ENCODE measurements at places on chromosomes 7 and 10.

- no peak for DNase-seq
Observed at GRCh38 chr7:151129960-151130591, 37.4 kb downstream of the GBX1 start.

GRCh38 chr10:16483241-16483917, 38.3 kb downstream of the C1QL3 start:
- DNase-seq = no peak

DNA sequence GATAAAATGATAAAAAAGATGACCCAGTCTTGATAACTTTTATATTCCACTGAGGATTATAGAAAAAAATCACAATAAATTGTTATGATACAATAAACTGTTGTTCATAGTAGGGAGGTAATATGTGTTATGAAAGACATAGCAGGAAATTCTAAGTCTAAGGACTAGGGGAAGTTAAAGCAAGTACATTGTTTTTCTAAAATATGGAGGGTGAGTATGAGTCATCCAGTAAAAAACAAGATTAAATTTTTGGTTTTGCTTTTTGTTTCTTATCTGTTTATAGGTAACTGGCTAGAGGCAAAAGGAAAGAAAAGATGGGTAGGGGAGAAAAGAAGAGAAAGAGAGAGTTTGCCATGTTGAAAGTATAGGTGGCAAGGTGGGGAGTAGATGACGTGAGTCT, 188.4 kb downstream of the POLR1F start:
- no peak for DNase-seq

- DNase-seq = no peak
Observed at GRCh38 chr7:71303566-71303965, 171.6 kb downstream of the GALNT17 start.

DNA sequence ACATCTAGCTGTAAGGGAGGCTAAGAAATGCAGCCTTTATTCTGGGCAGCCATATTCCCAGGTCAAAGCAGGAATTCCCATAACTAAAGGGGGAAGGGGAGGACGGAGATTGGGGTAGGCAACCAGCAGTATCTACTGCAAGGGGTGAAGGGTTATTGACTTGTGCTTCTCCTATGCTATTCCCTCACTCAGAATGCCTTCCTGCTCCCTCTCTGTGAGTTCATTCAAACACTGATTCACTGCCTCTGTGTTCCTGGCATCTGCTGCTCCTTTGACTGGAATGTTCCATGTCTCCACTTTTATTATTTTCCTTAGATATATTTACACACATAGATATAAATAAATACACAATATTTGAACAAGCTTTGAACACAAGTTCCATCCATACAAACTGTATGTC, 11.1 kb downstream of the HTR7 start:
- no peak for DNase-seq

- DNase-seq = no peak
Observed at GRCh38 chr10:89889606-89890005, 188.2 kb downstream of the KIF20B start.

DNA sequence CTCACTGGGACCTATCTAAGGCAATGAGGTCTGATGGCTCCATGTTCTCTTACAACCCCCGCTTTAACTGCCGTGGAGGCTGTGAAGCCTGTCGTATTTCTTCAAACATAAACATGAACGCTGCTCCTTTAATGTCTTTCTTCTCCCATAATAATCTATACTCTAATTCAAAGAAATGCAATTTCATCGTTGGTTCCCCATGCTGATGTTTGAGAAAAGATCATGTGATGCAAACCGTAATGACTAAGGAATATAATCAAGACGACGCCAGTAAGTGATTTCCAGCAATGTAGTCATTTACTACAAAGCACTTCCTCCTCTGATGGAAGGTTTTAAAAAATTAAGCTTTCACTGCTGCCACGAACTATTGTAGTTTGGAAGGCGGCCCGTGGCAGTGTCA, 102.6 kb upstream of the NEBL start:
- DNase-seq = no peak

GRCh38 chr10:14478604-14479003, 147.9 kb upstream of the FRMD4A start:
- DNase-seq = peak; percentile 67

DNA sequence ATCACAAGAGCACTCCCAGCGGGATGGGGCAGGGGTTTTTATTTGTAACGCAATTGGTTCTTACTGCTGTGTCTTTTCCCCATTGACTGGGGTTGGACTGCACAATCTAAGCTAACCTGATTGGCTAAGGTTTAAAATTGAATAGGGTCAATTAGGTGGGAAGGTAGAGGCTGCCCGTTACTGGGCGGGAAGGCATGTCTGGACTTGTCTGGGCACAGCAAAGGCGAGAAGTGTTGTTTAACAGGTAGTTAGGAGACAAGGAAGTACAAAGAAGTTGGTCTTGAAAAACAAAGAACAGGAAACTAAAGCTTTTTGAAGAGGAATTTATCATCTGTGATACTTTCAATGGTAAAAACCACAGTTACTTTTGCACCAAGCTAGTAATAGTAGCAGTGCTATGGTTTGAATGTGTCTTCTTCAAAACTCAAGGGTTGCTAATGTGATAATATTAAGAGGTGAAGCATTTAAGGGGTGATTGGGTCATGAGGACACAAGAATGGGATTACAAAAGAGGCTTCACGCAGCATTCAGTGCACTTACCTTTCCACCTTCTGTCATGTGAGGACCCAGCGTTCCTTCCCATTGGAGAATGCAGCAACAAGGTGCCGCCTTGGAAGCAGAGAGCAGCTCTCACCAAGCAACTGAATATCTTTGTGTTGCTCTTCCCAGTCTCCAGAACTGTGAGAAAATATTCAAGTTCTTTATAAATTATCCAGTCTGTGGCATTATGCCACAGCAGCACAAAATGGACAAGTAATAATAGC, 875.5 kb upstream of the SORCS1 start:
- DNase-seq = no peak

- no peak for DNase-seq
Observed at GRCh38 chr7:78765943-78766729, 687.3 kb downstream of the MAGI2 start.

DNA sequence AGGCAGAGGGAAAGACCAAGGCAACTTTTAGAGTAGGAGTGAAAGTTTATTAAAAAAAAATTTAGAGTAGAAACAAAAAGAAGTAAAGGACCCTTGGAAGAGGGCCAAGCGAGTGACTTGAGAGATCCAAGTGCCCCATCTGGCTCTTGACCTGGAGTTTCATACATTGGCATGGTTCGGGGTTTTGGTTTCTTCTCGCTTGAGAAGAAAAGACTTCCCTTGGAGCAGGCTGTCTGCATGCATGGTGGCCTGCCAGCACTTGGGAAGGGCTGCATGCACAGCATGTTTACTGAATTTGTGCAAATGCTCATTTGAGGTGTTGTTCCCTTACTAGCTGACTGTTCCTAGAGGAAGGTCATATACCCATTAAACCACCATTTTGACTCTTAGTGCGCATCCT, 8.8 kb upstream of the ADO start:
- no peak for DNase-seq

DNA sequence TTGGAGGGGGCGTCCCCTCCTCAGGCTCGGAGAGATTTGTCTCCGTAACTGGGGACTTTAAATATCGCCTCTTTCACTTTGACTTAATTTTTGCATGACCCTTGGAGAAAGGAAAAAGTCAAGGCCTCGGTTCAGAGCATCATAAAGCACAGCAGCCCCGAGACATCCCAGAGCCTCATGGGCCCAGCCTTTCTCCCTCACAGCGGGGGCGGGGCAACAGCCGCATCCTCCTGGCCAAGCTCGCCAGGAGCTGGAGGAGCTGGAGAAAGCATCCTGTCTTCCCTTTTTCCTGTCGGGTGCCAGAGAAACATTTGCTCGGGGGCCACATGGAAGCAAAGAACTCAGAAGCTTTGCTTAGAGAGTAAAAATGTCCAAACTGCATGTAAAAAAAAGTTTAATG, 43.6 kb upstream of the DPYSL4 start:
- no peak for DNase-seq

DNA sequence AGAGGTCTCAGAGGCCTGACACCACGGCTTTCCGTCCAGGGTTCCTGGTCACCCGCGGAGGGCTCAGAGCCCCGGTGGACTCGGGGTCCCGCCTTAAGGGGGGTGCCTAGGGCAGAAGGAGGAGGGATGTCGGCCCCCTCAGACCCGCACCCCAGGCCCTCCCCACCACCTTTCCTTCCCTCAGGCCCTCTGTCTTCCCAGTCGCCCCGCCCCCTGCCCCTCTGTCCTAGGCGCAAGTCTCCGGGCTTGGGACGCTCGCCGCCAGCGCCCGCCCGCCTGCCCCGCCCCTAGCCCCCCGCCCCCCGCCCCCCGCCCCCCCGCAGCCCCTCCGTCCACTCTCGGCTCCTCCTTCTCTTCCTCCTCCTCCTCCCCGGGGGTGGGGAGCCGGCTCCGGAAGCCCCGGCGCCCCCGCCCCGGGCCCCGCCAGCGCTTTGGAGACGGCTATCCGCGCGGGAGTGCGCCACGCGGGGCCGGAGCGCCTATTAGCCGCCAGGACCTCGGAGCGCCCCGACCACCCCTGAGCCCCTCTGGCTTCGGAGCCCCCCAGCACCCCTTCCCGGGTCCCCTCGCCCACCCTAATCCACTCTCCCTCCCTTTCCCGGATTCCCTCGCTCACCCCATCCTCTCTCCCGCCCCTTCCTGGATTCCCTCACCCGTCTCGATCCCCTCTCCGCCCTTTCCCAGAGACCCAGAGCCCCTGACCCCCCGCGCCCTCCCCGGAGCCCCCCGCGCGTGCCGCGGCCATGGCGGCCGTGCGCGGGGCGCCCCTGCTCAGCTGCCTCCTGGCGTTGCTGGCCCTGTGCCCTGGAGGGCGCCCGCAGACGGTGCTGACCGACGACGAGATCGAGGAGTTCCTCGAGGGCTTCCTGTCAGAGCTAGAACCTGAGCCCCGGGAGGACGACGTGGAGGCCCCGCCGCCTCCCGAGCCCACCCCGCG, at the start of gene AEBP1:
AEBP1 (plus strand) TSS at position 423 of the 937 bp plus-strand sequence; CDS start at position 744, 321 bp downstream.
- peak; percentile 53 for DNase-seq

GRCh38 chr7:3242398-3242972, 58.6 kb upstream of the SDK1 start:
- no peak for DNase-seq

- no peak for DNase-seq
Observed at GRCh38 chr7:12152196-12152918, 58.7 kb upstream of the TMEM106B start.

GRCh38 chr7:94412762-94413322, 18.1 kb downstream of the COL1A2 start:
- no peak for DNase-seq

DNA sequence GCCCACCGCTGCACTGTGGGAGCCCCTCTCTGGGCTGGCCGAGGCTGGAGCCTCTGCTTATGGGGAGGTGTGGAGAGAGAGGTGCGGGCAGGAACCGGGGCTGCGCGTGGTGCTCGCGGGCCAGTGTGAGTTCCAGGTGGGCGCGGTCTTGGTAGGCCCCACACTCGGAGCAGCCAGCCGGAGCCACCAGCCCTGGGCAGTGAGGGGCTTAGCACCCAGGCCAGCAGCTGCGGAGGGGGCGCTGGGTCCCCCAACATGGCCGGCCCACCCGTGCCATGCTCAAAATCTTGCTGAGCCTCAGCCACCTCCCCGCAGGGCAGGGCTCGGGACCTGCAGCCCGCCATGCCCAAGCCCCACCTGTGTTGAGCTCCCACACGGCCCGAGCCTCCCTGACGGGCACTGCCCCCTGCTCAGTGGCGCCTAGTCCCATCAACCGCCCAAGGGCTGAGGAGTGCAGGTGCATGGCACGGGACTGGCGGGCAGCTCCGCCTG, 856.8 kb upstream of the CELF2 start:
- no peak for DNase-seq

DNA sequence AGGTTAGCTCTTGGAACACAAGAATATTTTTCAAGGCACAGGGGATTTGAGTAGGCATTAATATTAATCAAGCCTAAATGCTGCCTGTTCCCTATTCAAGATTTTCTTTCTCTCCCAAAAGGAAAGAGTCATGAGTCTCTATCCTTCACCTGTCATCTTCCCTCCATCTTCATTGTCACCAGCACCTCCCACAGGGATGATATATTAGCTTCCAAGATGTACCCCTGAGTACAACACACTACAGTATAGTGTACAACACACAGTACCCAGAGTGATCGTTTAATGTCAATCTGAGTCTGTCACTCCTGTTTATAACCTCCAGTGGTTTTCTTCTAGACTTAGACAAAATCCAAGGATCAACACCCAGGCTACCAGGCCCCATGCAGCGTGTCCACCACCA, 50.1 kb downstream of the FAM13C start:
- no peak for DNase-seq

- no peak for DNase-seq
Observed at GRCh38 chr7:83105063-83105462, 57.6 kb downstream of the PCLO start.

DNA sequence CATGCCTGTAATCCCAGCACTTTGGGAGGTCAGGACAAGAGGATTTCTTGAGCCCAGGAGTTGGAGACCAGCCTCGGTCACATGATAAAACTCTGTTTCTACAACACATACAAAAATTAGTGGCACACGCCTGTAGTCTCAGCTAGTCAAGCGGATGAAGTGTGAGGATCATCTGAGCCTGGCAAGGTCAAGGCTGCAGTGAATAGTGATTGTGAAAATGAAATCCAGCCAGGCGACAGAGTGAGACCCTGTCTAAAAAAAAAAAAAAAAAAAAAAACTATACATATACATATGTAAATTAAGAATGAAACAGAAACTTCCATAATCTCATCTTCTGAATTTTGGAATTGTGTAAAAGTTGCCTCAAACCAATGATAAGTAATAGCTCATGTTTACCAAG, 18.2 kb upstream of the FAM170B start:
- DNase-seq = no peak

- no peak for DNase-seq
Observed at GRCh38 chr10:118960157-118961090, 69.1 kb upstream of the NANOS1 start.

DNA sequence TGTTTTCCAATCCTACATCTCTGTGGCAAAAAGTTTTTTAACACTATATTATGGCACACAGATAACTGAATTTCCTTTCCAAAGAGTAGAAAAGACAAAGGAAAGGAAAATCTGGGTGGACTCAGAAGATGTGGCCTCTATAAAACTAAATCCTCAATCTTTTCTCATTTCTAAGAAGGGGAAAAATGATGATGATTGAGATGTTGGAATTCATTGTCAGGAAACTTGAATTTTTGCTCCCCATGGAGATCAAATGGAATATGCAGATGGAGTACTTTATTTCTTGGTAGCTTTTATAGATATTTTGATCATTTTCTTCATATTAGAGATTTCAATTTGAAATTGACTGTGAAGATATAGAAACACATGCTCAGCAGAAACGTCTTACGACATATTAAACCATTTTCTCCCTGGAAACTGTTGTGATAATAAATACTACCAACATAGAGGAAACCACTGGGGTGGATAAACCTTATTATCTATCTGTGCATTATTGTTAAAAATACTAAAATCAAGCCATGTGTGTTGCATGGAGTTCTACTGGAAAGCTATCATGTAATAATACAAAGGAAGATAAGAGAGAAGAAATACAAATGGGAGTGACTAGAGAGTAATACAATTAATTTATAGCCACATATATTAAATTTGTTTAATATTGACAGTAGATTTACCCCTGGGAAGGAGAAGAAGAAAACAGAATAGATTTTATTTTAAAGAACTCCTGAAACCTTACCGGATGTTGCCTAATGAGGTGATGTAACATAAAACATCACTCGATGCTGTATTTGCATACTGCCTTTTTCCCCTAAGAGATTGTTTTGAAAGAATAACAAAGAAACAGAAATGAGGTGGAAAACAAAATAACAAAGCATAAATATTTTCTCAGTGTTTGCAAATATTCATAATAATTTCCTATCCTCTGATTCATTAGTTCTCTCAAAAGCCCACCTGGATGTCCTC, 931.2 kb upstream of the C7orf33 start:
- peak; percentile 63 for DNase-seq

GRCh38 chr7:105622106-105622731, 40.9 kb upstream of the EFCAB10 start:
- DNase-seq = no peak

Data from right lung (tissue), 10 donors.